Esophagus mucosa (tissue), 1 donor: ENCODE measurements at places on chromosomes 2 and 18. TPM values are rescaled to one million over a fixed set of nuclear protein-coding genes. Genes with fewer than 3 reads are reported as not detected.

The CFAP65 gene
- total RNA-seq: not detected

The KLHL41 gene
- total RNA-seq: 0.40 TPM

The MRPL19 gene
- total RNA-seq: 39.9 TPM

The CAPN14 gene
- 191 TPM for total RNA-seq

The SULT1C4 gene
- 0.32 TPM for total RNA-seq

The CASP8 gene
- 22.5 TPM for total RNA-seq

The HJURP gene
- 9.4 TPM for total RNA-seq

The PKP4 gene
- total RNA-seq: 48.7 TPM

The KIF5C gene
- 0.08 TPM for total RNA-seq

The TNFRSF11A gene
- 5.7 TPM for total RNA-seq

The TOGARAM2 gene
- total RNA-seq: 0.16 TPM

The TEKT4 gene
- total RNA-seq: not detected

The KLF11 gene
- 6.1 TPM for total RNA-seq

The VIL1 gene
- total RNA-seq: not detected

The SCYGR8 gene
- total RNA-seq: not detected

The APLF gene
- 4.2 TPM for total RNA-seq

The CELF4 gene
- not detected for total RNA-seq

The LHCGR gene
- not detected for total RNA-seq

The COL5A2 gene
- 6.3 TPM for total RNA-seq

The SERPINB7 gene
- 1.4 TPM for total RNA-seq

The DES gene
- total RNA-seq: 29.3 TPM

The MERTK gene
- 5.4 TPM for total RNA-seq

The TNP1 gene
- total RNA-seq: not detected

The IGFBP5 gene
- total RNA-seq: 34.9 TPM

The HAUS1 gene
- 18.4 TPM for total RNA-seq

The CRYGC gene
- total RNA-seq: not detected

The ASXL3 gene
- total RNA-seq: 0.32 TPM

The SCYGR3 gene
- total RNA-seq: not detected

The MAIP1 gene
- 17.7 TPM for total RNA-seq

The EFEMP1 gene
- total RNA-seq: 12.7 TPM

The ANTXR1 gene
- total RNA-seq: 13.9 TPM

The AMER3 gene
- not detected for total RNA-seq

The CCT4 gene
- total RNA-seq: 109 TPM

The GALNT13 gene
- total RNA-seq: 0.04 TPM

The ABHD3 gene
- 12.9 TPM for total RNA-seq

The MC2R gene
- not detected for total RNA-seq

The LAMA1 gene
- total RNA-seq: 5.5 TPM

The SPATS2L gene
- 51.0 TPM for total RNA-seq

The NAT8 gene
- total RNA-seq: not detected

The PUM2 gene
- total RNA-seq: 53.6 TPM

The SULT1C2 gene
- not detected for total RNA-seq

The ERBB4 gene
- 0.12 TPM for total RNA-seq

The CACNB4 gene
- total RNA-seq: 9.6 TPM

The FBLN7 gene
- total RNA-seq: 1.4 TPM
